ENCODE measurements at places on chromosomes 6 and 20. TPM values are rescaled to one million over a fixed set of nuclear protein-coding genes. Genes with fewer than 3 reads are reported as not detected.

DNA sequence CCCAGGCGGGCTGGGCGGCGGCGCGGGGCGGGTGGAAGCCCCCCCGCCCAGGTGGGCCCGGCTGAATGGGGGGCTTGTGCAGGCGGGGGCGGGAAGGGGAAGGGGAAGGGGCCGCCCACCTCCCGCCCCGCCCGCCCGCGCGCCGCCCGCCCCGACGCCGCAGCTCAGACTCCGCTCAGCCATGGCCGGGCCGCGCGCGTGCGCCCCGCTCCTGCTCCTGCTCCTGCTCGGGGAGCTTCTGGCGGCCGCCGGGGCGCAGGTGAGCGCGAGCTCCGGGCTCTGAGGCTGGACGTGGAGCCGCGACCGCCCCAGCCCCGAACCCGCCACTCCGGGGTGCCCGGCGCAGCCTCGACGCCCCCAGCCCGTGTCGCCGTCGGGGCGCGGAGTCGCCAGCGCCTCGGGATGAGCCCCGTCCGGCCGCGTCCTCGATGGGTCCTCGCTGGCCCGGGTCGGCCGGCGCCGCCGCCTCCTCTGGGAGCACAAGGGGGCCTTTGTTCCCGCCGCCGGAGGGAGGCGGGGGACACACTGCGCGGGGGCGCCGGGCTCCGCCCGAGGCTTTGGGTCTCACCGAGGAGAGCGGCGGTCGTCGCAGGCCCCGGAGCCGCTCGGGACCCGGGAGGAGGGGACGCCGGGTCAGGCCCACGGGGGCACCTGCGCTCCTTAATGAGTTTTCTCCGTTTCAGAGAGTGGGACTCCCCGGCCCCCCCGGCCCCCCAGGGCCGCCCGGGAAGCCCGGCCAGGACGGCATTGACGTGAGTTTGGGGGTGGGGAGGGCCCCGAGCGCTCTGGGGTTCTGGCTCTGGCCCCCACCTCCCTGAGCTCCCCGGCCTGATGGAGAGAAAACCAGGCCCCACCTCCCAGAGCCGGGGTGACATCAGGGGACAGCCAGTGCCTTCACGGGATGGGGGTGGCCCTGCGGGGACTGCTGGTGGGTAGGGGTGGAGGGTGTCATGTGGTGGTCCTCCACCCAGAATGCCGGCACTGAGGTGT, at the start of gene COL9A3:
TSS of gene COL9A3 (plus strand) at position 167 of the 990 bp plus-strand sequence. CDS start at position 182, 15 bp downstream.
- DNase-seq, result no peak

DNA sequence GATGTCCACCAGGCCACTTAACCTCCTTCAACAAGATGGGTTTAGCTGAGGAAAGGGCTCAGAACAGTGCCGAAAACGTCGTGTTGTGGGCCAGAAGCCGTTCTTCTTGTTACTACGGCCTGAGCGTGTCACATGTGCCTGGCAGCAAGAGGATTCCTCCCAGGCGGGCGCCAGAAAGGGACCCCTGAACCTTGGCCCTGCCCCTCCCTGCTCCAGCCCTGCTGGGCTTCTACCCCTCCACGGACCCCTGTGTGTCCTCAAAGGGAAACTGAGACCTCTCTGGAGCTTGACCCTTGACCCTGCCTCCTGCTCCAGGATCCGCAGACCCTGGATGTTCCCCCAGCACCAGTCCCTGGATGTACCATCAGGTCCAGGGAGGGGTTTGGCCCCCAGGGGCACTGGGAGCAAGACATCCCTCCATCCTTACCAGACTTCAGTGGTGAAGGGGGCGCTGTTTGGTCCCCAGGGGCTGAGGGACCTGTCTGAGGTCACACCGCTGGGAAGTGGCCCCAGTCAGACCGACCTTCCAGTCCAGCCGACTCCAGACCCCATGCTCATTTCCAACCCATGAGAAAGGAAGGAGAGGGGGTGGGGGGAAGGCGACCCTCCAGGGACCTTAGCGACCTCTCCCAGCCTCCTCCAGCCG, 10.1 kb downstream of the HRH3 start:
- DNase-seq, result no peak

DNA sequence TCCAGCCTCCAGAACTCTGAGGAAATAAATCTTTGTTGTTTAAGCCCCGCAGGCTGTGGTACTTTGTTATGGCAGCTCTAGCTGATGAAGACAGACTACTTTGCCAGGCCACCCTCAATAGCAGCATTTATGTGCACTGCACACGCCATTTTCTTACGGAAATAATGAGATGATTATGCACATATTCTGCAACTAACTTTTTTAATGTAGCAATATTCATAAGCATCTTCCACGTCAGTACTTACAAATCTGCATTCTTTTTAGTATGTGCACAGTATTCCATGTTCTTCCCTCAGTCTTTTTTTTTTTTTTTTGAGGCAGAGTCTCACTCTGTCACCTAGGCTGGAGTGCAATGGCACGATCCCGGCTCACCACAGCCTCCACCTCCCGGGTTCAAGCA, 46.8 kb upstream of the DSP start:
- DNase-seq, result no peak

Gene SCRT2
- not detected for total RNA-seq

- no peak for DNase-seq
Measured at GRCh38 chr6:17928514-17929430, 58.7 kb downstream of the KIF13A start.

Gene KIF6
- total RNA-seq, result 0.14 TPM

DNA sequence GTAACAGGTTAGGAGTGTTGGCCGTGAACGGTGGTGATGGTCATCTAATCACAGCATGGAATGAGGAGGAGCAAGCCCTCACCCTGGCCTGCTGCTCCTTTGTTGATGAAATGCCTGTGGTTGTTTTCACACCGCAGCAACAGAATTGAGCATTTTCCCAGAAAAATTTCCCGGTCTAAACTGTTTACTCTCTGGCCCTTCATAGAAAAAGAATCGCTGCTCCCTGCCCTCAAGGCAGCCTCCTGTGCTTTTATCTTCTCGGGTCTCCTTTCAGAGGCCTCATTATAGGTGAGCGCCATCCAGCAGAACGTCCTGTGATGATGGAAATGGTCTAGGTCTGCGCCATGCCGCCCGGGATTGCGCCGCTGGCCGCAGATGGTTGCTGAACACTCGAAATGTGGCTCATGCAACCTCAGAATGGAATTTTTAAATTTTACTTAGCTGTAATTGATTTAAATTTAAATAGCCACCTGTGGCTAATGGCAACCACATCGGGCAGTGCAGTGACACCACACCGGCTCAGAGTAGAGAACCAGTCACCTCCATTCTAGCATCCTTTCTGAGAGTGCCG, 30.2 kb downstream of the PHACTR3 start:
- DNase-seq, result no peak

Gene DXO
- 19.3 TPM for total RNA-seq

- DNase-seq, result no peak
Measured at GRCh38 chr6:52533491-52533890, 43.4 kb downstream of the TRAM2 start.

GRCh38 chr6:109672175-109672574, 18.8 kb downstream of the AK9 start:
- no peak for DNase-seq

DNA sequence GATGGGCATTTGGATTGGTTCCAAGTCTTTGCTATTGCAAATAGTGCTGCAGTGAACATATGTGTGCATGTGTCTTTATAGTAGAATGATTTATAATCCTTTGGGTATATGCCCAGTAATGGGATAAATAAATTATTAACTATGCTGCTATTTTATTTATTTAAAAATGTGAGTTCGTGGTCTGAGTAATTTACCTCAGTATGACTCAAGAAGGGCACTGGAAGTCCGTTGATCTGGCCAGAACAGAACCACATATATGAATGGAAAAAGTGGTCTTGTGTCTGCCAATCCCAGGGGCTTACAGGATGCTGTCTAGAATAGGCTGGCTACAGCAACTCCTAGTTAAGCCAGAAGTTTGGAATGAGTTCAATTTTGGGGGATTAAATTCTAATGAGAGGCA, 27.6 kb upstream of the HLA-C start:
- no peak for DNase-seq

Gene DCDC2
- 0.34 TPM for total RNA-seq

DNA sequence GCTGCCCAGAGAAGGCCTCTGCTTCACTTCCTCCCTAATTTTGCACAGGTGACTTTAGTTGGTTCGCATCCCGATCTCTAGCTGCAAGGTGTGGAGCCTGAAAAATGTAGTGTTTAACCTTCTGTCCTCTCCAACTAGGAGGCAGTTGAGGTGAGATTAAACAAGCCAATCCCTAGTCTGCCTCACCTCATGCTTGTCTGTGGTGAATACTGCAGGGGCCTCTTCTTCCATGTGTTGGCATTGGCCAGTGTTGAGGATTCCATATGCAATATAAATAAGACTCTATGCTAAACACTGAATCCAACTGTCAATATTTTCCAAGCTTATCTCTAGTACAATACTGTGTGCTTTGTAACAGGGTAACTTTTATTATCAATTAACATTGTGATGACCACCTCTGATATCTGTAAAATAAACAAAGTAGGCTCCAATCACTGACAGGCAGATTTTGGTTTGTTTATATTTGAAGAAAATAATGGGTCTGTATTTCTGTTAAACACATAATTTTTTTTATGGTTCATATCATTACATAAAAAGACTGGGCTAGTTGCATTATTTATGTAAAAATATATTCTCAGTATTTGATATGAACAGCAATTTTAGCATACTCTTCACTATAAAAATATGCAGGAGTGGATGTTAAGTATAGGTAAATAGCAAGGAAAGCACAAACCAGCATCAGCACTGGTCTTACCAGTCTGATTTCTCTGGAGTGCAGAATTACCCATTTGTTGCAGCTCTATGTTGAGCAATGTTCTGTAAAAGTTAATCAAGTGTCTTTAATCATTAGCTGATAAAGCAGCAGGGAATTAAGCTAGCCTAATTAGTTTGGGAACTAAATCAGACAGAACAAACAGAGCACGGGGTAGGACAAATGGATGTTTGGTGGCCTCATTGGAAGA, 74.0 kb downstream of the ANKRD6 start:
- DNase-seq, result no peak

GRCh38 chr6:16844183-16844582, 82.9 kb upstream of the ATXN1 start:
- no peak for DNase-seq

- no peak for DNase-seq
Measured at GRCh38 chr6:106026748-106027715, 59.1 kb upstream of the PRDM1 start.

Gene TMEM170B
- 0.03 TPM for total RNA-seq

Gene ESR1
- 1.3 TPM for total RNA-seq

Data from foreskin keratinocyte (primary cell).